ENCODE measurements at places on chromosomes 12 and 14. TPM values are rescaled to one million over a fixed set of nuclear protein-coding genes. Genes with fewer than 3 reads are reported as not detected.

Gene C12orf60
- 0.27 TPM for total RNA-seq

Gene BEGAIN
- 0.50 TPM for total RNA-seq

DNA sequence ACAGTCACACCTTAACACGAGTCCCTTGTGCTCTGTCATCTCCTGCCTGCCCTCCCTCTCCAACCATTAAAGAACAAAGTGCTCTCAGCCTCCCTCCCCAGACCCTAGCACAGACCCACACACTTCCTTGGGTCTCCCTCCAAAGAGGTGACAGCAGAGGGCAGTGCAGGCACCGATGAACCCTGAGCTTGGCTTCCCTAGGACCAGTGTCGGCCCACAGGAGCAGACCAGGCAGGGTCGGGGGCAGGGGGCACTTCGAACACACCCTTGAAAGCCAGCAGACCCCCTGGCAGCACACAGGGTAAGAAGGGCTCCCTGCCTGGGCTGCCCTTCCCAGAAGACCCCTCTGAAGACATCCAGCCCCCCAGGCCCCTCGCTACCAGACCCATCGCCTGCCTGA, 7.0 kb downstream of the CDK2AP1 start:
- no peak for DNase-seq

- DNase-seq = no peak
Measured at GRCh38 chr14:97920201-97920600, 1123.0 kb downstream of the VRK1 start.

DNA sequence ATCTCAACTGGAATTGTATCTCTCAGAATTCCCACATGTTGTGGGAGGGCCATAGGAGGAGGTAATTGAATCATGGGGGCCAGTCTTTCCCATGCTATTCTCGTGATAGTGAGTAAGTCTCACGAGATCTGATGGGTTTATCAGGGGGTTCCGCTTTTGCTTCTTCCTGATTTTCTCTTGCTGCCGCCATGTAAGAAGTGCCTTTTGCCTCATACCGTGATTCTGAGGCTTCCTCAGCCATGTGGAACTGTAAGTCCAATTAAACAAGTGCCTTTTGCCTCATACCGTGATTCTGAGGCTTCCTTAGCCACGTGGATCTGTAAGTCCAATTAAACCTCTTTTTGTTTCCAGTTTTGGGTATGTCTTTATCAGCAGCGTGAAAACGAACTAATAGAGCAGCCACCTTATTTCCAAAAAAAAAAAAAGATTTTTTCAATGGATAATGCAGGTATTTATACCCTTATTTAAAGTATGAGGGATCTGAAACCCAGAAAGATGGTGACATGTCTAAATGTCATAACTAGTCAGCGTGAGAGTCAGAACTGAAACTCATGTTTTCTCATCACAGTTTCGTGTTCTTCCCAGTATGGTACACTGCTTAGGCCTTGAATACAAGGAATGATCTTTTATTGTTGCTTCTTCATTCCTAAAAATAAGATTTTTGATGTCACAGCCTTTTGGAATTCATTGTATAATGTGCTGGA, 89.6 kb downstream of the ERC1 start:
- DNase-seq = no peak

DNA sequence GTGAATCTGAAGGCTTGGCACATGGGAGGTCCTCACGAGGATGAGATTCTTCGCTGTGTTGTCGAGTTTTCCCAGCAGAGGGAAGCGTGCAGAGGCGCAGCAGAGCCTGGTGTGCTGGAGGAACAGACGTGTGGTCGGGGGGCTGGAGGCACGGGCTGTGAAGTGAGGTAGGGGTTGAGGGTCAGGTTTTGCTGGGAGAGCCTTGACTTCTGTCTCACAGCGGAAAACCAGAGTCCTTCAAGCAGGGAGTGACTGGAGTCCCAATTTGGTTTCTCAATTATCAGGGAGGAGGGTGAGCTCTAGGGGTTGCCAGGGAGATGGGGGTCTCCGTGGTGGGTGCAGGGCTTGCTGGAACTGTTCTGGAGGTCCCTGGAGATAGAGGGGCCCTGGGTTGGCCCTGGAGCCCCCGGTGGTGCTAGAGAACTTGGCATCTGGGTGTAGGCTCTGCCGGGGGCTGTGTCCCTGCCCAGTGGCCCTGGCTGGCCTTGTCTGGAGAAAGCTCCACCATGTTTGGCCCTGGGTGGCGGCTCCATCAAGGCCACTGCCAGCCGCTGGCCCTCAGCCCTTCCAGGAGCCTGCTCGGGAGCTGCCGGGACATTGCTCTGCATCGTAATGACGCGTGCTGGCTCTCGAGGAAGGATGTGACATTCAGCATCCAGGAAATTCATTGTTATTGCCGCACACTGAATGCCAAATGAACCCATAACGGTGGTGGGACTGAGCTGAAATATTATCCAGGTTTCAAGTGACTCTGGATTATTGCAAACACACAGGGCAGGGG, 215.7 kb downstream of the KIF26A start:
- no peak for DNase-seq

DNA sequence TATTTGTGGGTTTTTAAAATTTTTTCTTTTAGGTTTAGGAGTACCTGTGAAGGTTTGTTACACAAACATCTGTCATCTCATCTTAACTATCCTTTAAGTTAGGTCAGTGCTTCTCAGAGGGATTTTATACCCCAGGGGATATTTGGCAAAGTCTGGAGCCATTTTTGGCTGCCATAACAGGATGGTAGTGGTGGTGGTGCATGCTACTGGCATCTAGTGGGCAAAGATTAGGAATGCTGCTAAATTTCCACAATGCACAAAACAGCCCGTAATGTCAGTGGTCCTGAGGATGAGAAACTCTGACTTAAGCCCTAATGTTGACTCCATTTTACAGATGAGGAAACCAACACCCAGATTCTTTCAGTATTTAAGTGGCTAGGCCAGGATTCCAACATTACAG, 85.2 kb upstream of the MYF6 start:
- no peak for DNase-seq

- no peak for DNase-seq
Measured at GRCh38 chr12:49964849-49965624, 3.4 kb downstream of the AQP5 start.
